Activated CD4-positive, alpha-beta T cell treated with anti-CD3 and anti-CD28 coated beads for 24 hours (primary cell): ENCODE measurements at places on chromosomes 5 and 9.

GRCh38 chr9:36677611-36678010, 104.9 kb downstream of the MELK start:
- DNase-seq: no peak

DNA sequence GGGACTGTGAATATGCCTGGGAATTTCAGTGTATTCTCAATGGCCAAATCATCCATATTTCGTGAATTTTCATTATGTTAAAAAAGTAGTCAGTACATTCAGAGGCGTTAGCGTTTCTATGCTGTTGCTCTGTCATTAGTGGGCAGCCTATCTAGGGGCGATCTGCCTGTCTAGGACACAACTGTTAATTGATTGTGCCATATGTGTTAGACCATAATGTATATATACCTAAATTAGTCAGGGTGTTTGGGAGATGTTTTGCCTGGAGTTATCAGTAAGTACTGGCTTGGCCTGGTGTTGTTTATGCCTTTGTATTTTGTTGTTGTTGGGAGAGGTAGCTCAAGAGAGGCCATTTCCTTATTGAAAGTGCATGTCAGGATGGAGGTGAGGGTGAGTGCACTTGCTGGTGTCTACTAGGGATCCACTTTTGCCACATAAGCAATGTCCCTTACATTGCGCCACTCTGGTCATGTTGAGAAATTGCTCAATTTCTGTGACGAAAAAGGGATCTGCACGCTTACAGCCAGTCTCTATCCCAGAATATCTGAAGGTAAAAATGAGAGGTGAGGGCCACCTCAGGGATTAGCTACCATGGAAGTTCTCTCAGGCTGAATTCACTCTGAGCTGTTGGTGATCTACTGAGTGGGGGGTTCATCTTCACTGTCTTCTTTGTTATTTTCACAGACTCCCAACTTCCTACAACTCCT, 123.3 kb downstream of the ST8SIA4 start:
- DNase-seq: no peak

- no peak for DNase-seq
Measured at GRCh38 chr9:4829969-4830368, 37.2 kb downstream of the RCL1 start.

DNA sequence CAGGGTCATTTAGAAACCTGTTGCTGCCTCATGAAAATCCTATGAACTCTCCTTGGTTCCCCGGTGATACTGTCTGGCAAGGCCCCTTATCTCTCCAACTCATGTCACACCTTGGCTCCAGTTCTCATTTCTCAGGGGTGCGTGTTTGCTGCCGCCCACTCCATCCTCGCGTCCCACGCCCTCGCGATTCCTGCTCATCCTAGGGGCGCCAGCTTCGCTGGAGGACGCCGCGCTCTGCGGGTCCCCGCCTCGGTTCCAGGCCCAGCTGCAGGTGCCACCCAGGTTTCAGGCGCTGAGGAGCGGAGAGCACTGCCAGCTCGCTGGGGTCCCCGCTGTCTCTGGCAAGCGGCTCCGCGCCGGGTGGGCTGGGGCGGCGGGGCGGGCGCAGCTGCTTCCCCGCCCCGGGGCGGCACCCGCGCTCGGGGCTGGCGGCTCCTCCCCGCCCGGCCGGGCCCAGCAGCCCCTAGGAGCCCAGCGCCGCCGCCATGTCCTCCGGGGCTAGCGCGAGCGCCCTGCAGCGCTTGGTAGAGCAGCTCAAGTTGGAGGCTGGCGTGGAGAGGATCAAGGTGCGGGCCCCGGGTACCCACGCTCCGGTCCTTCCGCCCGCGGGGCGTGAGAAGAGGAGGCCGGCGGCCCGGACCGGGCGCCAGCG, at the start of gene GNG10:
TSS of gene GNG10 (plus strand) at position 456 of the 652 bp plus-strand sequence. CDS start at position 486, 30 bp downstream.
- DNase-seq: peak; percentile 43
